Substantia nigra (tissue), 51 donors: ENCODE measurements at places on chromosomes 7 and 10.

GRCh38 chr10:83760142-83760541 lies 379.2 kb upstream of the GHITM start:
- no peak for DNase-seq

GRCh38 chr10:28564905-28565304 lies 32.0 kb downstream of the WAC start:
- no peak for DNase-seq

DNA sequence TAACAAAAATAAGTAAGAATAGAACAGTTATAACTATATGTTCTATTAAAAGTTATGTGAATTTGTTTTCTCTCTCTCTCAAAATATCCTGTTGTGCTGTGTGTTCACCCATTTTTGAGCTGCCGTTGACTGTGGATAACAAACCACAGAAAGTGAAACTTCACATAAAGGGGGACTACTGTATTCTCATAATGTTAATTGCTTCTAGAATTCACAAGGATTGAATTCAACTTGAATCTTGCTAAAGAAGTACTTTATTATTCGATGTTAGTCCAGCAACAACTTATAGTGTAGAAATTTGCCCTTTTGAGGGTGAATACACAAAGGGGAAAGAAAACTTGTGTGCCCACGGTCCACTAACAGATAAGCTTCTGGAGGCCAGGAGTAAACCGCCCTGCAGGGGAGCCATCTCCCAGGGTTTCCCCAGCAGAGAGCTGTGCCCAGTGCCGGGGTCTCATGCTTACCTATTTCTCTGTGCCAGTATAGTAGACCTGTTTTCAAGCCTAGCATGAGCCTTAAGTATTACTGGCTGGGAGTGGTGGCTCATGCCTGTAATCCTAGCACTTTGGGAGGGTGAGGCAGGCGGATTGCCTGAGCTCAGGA lies 87.1 kb downstream of the KAT6B start:
- DNase-seq: no peak

GRCh38 chr7:25007668-25008067 lies 27.7 kb upstream of the OSBPL3 start:
- DNase-seq: no peak

DNA sequence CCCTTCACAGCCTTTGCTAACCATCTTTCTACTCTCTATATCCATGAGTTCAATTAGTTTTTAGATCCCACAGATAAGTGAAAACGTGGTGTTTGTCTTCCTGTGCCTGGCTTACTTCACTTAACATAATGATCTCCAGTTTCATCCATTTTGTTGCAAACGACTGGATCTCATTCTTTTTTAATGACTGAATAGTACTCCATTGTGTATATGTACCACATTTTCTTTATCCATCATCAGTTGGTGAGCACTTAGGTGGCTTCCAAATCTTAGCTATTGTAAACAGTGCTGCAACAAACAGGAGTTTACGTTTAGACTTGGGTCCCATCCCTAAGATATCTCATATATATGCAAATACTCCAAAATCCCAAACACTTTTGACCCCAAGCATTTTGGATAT lies 9.1 kb downstream of the CDC123 start:
- DNase-seq: no peak

DNA sequence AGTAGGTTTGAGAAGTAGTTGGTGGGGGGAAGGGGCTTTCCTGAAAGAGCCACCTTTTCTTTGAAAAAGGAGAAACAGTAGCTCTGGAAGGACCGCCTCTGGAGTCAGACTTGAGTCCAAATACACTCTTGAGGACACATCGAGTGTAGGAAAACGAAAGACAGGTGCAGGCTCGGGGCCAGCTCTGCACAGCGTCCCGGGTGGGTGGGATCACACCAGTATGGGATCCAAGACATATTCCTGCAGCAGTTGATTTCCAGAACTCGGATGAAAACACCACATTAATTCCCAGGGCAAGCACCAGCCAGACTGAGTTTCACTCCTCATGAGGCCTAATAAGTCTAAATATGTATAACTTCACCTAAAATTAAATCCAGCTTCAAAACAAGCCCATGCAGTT lies 61.4 kb downstream of the ASB13 start:
- no peak for DNase-seq

DNA sequence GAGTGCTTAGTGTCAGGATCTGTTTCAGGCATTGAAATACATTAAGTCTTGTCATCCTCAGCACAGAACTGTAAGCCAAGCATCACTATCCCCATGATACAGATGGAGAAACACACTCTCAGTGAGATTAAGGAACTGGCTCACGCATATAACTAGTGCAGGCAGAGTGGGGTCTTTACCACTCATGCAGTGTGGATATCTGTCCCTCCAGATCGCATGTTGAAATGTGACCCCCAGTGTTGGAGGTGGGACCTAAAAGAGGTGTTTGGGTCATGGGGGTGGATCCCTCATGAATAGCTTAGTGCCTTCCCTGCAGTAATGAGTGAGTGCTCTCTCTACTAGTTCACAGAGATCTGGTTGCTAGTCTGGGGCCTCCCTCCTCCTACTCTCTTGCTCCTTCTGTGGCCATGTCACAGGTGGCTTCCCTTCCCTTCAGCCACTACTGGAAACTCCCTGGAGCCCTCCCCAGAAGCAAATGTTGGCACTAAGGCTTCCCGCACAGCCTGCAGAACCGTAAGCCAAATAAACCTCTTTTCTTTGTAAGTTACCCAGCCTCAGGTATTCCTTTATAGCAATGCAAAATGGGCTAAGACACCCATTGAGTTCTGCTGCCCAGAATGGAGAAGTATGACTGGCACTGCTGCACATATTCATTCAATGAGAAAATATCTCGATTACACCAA lies 31.8 kb upstream of the MSMB start:
- no peak for DNase-seq

DNA sequence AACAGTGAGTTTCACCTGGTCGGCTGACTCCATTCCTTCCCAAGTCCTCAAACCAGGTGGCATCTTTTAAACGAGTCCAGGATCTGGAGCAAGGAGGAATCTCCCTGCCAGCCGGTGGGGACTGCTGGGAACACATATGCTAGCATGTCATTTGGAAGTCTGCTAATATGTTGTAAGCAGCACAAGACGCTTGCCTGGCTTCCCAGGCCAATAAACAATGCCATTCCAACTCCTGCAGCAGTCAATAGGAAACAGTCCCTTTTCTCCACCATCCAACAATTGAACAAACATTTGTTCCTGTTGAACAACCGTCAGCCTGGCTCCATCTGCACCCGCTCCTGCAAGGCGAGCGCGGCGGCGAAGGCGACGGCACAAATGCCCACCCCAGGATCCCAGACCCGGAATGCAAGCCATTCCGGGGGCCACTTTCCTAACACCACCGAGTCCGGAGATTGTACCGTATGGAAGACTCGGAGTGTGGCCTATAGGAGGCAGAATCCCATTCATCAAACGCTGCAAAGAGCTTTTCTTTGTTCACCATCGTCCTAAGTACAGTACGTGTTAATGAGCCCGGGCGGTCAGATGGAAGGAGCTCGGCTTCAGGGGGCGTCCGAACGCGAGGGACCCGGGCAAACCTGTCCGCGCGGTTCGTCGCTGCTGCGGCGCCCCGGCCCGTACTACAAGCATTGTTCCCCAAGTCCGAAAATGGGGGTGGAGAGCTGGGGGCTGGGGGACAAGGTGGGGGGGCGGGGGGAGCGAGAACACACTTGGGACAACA lies 1.6 kb downstream of the FAM53B start:
- DNase-seq: no peak

DNA sequence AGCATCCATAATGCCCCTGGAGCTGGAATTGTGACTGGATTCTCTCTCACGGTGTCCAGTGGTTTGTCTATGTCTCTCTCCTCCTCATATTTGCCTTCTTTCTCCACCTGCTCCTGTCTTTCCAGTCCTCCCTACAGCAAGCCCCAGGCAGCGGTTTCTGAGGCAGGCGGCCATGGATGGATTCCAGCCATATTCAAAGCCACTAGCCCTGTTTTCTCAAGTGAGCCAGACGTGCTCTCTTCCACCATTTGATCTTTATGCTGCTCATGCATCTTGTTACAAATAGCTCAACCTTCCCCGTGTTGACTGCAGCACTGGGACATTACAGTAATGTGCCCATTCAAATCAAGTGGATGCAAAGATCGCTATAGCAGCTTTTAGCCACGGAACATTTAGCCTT lies 387.2 kb upstream of the PODXL start:
- no peak for DNase-seq

GRCh38 chr7:21747806-21748205 lies 197.9 kb downstream of the CDCA7L start:
- DNase-seq: no peak

- DNase-seq: no peak
Observed at GRCh38 chr10:78205457-78206016, 171.9 kb downstream of the RPS24 start.

- DNase-seq: no peak
Observed at GRCh38 chr7:98872328-98872924, 2.6 kb upstream of the TMEM130 start.

DNA sequence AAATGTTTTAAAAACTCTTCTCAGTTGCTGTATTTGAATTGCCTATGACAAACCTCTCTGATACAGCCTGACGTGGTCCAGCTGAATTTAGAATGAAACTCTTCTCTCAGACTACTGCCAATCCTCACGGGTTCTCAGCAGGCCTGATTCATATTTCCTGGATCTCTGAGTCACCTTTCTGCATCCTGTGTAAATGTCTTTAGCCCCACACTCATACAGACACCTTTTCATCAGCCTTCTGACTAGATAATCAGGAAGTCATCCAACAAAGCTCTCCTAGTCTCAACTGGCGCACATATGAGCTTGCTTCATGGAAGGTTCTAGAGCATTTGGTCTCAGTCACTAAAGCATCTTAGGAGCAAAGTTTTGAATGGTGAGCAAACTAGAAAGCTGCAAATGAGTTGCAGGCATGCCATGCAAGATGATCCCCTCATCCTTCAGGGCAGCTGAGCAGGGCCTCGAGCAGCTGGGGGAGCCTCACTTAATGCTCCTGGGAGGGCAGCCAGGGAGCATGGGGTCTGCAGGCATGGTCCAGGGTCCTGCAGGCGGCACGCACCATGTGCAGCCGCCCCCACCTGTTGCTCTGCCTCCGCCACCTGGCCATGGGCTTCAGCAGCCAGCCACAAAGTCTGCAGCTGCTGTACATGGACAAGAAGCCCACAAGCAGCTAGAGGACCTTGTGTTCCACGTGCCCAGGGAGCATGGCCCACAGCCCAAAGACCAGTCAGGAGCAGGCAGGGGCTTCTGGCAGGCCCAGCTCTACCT lies 182.8 kb downstream of the ARHGAP12 start:
- DNase-seq: no peak

DNA sequence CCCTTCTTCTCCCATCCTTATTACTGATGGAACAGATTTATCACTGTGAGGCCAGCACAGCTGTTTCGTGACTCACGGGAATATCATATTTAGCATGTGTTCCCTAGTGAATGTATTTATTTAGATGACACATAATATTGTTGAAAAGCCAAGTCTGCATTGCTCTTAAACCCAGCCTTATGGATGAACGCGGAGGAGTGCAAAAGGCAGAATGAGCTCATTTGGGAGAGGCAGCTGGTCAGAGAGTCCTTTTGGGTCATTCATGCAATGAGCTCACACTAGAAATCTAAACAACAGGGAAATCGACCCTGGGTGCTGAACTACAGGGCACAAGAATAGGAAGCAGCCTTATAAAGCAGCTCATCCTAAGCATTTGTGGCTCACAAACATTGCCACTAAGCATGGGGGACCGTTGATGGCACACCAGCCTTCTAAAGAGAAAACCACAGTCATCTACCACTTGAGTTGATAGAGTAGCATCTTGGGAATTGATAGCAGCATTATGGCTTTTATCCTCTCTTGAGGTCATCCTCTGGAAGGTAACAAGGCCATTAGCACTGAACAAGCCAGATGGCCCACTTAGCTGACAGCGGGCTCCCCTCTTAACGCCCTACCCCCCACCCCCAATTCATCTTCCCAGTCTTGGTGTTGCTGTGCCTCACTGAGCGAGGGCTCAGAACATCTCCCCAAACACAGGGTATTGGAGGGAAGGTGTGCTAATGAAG lies 32.9 kb upstream of the SDK1 start:
- no peak for DNase-seq

GRCh38 chr7:120412139-120413050 lies 139.4 kb downstream of the KCND2 start:
- no peak for DNase-seq

DNA sequence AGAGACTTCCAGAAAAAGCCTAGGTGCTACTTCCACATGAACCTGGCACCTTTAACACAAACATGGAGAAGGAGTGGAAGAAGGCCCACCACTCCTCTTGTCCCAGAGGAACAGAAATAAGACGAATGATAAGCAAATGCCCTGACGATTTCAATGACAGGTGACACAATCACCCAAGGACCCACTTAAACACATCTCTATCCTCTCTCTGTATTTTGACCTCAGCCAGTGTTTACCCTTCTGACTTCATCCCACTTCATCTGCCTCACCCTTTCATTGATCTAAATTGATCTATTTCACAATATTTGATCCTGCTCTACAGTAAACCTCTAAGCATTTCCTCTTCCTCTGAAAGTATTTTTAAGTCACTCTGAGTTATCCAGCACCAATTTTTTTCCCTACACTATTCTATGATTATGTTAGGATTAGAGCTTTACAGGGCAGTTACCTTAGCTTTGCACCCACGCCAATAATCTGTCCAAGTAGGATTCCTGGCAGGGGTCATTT lies 9.1 kb downstream of the GOT1 start:
- no peak for DNase-seq

- DNase-seq: no peak
Observed at GRCh38 chr7:42479452-42479815, 242.4 kb upstream of the GLI3 start.

DNA sequence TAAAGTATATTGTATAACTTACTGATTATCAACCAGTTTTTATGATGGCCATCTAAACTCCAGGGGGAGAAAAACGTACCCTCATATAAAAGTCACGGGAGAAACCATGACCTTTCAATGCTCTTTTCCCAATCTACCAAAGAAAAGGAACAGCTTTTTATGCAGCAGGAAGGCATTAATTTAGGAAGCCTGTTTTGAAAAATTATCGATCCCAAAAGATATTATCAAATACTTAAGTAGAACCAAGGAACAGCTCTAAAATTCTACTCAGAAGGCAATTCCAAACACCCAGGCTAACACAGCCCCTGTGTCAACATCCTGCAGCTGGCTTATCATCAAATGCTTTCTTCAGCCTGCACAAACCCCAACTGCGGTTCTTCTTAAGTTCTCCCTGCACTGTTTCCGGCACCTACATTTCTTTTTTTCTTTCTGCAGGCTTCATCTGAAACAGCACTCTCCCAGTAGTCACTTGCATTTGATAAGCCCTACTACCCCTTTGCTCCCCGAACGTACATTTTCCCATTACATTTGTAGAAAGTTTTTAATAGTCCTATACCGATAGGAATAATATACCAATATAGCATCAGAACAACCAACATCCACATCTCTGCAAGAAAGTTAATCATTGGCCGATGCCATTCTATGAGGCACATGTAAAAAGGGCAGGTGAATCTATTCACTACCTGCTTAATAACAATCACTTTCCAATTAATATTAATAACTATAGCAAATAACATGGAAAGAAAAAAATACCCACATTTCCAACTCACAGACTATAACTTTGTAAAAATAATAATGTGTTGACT lies 47.9 kb downstream of the PIP4K2A start:
- no peak for DNase-seq

DNA sequence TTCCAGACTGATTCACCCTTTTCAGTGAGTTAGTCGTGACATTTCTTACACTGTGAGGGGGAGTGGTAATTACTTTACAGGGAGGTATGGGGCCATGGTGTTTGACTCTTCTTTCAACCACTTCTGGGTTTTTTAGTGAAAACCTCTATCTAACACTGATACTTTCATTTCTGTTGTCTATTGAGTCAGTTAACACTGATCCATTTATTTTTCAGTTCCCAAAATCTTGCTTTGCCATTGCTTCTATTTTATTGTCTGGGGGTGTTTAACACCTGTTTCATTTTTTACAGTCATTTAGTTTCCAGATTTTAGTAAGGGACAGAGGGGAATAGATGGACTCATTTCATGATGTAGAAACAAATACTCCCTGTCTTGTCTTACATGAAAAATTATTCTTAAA lies 61.5 kb downstream of the HELLS start:
- no peak for DNase-seq
